Nucleus accumbens (tissue), 56 donors: ENCODE measurements at places on chromosomes 16 and 17.

DNA sequence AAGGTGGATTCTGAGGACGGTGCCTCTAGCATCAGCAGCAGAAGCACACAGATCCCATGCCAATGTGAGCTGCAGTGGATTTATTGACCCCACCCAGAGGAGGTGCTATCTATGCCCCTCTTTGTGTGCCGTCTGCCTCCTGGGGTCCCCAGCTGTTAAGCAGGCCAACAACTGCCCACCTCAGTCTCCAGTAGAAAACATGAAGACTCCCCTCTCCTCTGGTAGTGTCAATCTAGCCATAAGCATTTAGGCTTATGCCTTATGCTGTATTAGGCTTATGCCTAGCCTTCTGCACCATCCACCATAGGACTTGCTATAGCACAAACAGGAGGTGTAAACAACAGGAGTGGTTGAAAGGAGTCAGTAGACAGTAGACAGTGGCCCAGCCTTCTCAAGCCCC is 417.9 kb upstream of the C16orf82 start:
- DNase-seq = no peak

GRCh38 chr16:27582883-27583282 is 32.9 kb downstream of the KATNIP start:
- no peak for DNase-seq

- DNase-seq = no peak
These were observed 45.5 kb downstream of the TMEM132E start for GRCh38 chr17:34624767-34625383.

DNA sequence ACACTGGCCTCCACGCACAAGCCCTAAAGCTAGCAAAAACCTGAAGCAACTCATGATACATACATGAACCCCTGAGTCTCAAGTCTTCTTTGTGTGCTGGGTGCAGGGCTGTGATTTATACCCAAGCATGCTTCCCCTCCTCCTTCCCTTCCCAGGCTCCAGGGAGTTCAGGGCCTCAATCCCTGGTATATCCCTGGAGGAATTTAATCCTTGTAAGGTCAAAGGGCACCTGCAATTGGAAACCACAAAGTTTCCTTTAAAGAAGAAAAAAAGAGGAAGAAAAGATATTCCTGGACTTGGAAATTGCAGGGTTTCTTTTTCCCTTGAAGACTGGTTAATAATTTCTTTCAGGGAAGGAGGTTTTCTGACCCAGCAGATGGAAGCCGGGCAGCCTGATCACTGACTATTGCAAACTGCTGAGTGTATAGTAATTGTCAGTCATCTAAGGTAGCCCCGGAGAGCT is 182.3 kb downstream of the AATF start:
- no peak for DNase-seq

DNA sequence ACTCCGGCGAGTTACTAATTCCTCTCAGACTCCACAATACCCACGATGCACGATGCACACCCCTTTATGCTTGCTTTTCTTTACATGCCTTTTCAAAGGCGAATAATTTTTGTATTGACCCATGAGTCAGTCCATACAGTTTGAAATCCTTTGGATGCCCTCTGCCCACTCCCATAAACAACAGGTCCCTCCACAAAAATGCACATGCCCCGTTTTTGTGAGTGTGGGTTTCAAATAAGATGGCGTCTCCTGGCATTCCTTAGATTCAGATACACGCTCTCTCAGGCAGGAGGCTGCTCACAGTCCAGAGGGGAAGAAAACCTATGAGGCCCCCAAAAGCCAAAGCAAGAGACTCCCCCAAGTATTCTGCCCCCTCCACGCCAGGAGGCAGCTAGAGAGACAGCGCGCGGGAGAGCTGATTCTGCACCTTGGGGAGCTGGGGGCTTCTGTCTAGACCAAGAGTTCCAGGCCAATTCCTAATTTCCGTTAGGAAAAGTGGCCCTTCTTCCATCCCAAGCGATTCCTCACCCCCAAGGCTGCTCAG is 19.6 kb upstream of the HOXB9 start:
- no peak for DNase-seq

DNA sequence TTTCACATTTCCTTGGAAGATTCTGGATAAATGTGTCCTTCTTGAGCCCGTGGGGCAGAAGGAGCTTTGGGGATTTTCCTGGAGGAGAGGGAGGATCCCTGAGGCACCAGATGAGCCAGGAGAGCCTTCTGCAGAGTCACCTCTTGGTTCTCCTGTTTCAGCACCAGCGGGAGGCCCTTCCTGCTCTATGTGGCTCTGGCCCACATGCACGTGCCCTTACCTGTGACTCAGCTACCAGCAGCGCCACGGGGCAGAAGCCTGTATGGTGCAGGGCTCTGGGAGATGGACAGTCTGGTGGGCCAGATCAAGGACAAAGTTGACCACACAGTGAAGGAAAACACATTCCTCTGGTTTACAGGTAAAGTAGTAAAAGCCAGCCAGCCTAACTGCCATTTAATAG is 77.1 kb downstream of the ARSG start:
- no peak for DNase-seq

DNA sequence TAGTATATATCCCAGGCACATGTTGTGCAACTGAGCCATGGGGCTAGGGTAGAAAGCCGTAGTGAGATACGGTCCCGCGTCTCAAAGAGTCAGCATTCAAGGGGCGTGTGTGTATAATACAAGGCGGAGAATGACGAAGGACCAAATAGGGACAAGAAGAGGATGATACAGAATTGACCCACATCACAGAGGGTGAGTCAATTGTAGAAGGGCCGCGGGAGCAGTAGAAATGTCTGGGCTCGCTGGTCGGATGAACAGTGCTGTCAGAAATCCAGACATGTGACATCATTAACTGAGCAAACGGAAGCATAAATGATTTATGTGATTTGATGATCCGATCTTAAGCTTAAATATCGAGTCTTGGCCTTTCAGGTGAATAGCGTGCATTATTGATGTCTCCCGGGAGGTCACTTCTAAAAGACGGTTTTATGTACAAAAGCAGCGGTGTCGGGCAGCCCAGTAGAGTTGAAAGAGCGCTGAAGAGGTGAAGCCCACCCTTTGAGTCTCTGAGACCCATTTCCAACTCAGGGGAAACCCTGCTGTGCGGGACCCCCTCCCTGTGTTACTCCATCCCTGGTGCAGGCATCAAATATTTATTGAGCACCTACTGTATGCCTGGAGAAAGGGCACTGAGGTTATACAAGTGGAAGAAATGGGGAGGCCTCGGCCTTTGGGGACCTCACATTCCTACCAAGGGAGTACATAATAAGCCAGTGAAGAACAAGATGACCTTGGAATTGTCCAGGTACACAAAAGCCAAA is 45.1 kb downstream of the ATP2C2 start:
- no peak for DNase-seq

DNA sequence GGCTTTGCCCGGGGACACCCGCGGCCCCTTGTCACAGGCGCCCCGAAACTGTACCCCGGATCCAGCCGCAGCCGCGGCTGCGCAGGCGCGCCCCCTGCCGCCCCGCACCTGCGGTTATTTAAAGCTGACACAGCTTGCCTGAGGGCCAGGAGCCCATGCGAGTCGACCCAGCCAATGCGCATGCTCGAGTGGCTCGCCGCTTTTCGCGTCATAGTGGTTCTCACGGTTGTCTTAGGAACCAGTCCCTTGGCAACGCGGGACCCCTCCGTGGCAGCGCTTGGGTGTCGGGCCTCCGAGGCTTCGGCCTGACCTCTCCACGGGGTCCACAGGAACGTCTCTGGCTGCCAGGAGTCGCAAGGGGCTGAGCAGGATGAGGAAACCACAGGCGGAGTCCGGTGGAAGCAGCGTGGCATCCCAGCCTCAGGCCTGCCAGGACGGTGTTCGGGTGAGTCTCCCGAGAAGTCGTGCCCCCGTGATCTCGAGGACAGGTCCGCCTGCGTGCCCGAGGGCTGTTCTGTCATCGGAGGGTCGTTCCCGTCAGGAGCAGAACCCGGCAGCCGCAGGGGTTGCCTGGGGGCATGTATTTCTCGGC is 716.9 kb downstream of the KCNJ18 start:
- no peak for DNase-seq
